ENCODE measurements at places on chromosomes 2 and 18.

GRCh38 chr2:44931198-44931780, 10.2 kb upstream of the SIX3 start:
- DNase-seq, result no peak

DNA sequence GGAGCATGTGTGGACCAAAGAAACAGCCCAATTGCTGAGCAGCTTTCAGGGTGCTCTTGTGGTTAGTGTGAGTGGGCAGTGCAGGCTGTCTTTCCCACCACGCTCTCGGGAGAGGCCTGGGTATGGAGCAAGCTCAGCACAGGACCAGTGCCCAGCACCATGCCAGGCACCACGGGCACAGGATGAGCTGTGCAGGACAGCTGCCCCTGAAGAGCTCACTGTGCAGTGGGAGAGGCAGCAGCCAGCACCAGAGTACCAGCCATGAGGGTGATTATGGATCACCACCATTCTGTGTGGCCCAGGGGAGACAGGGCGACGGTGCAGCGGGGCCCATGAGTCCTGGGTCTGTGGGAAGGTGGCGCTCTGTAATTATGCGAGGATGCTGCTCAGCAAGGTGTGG, 29.7 kb upstream of the FAHD2A start:
- DNase-seq, result no peak

GRCh38 chr2:21431078-21431477, 307.3 kb downstream of the TDRD15 start:
- no peak for DNase-seq

DNA sequence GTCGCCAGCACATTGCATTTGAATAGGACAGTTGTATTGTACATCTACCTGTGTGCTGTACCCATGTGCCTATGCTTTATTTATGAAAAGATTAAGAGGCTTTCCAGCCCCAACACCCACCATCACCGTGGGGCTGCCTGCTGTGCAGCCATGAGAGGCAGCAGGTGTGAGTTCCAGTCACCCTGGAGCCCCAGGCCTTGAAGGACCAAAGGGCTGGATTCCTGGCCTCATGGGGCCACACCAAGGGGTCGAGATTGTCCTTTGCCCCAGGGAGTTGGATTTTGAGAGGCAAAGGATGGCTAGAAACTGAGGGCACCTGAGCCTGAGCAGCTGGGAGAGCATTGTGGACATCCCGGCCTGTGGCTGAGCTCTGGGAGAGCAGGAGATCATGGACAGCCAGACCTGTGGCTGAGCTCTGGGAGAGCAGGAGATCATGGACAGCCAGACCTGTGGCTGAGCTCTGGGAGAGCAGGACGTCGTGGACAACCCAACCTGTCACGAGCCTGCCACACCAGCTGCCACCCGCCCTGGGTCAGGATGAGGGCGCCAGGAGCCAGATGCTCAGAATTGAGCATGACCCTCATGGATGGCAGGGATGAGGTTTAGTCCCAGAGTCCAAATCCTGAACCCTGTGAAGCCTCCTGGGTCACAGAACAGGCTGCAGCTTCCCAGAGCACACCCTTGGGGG, 182.5 kb upstream of the RAB6C start:
- no peak for DNase-seq

GRCh38 chr2:44980751-44981713, 28.2 kb downstream of the SIX2 start:
- DNase-seq, result no peak

- DNase-seq, result no peak
These were observed 37.2 kb upstream of the NEMP2 start for GRCh38 chr2:190571686-190572085.

- DNase-seq, result no peak
These were observed 34.3 kb downstream of the ZAP70 start for GRCh38 chr2:97747716-97748115.

- peak; percentile 32 for DNase-seq
These were observed 9.7 kb downstream of the LRRTM4 start for GRCh38 chr2:77512507-77512906.
